Fibroblast of the aortic adventitia (primary cell): ENCODE measurements at places on chromosomes 7 and 10. TPM values are rescaled to one million over a fixed set of nuclear protein-coding genes. Genes with fewer than 3 reads are reported as not detected.

COL13A1 gene
- 6.0 and 10.7 TPM in 2 replicates for total RNA-seq

NEBL gene
- total RNA-seq: 0.09 and 4.3 TPM in 2 replicates

ANKRD26 gene
- 10.1 and 16.0 TPM in 2 replicates for total RNA-seq

AQP1 gene
- total RNA-seq: 2.8 and 4.5 TPM in 2 replicates

PBLD gene
- 6.6 and 10.8 TPM in 2 replicates for total RNA-seq

SMO gene
- total RNA-seq: 4.2 and 24.1 TPM in 2 replicates

CACNA2D1 gene
- 46.0 and 90.5 TPM in 2 replicates for total RNA-seq

LRRC61 gene
- 0.09 and 2.2 TPM in 2 replicates for total RNA-seq

DUS4L gene
- total RNA-seq: 8.5 and 9.3 TPM in 2 replicates

GPR26 gene
- under 0.01 TPM in 1 of 2 replicates, not detected in the other for total RNA-seq

GRM3 gene
- not detected in 2 replicates for total RNA-seq

CPA2 gene
- total RNA-seq: not detected in 2 replicates

HHEX gene
- 0.49 and 8.6 TPM in 2 replicates for total RNA-seq

ANKRD30A gene
- not detected in 2 replicates for total RNA-seq

HMX2 gene
- total RNA-seq: not detected in 2 replicates

IGFBP3 gene
- 287 and 1,278 TPM in 2 replicates for total RNA-seq

EN2 gene
- under 0.01 TPM in 1 of 2 replicates, not detected in the other for total RNA-seq

SPDYE11 gene
- 0.08 TPM in 1 of 2 replicates, not detected in the other for total RNA-seq

CNPY1 gene
- total RNA-seq: not detected in 2 replicates

MOGAT3 gene
- total RNA-seq: not detected in 2 replicates

PODXL gene
- 2.3 and 7.3 TPM in 2 replicates for total RNA-seq

ZMIZ2 gene
- total RNA-seq: 2.9 and 18.3 TPM in 2 replicates

NPSR1 gene
- total RNA-seq: not detected in 2 replicates

WNT8B gene
- total RNA-seq: not detected in 2 replicates

PARD3 gene
- total RNA-seq: 42.1 and 86.8 TPM in 2 replicates

MGMT gene
- total RNA-seq: 21.8 and 44.9 TPM in 2 replicates

CDCA7L gene
- total RNA-seq: 39.1 and 116 TPM in 2 replicates

CLRN3 gene
- total RNA-seq: not detected in 2 replicates

ZCWPW1 gene
- total RNA-seq: 2.4 and 3.0 TPM in 2 replicates

PPA1 gene
- 197 and 394 TPM in 2 replicates for total RNA-seq

STEAP4 gene
- total RNA-seq: 1.8 and 2.1 TPM in 2 replicates

AKAP9 gene
- total RNA-seq: 53.3 and 55.0 TPM in 2 replicates

FAM25G gene
- not detected in 2 replicates for total RNA-seq

ZNF804B gene
- total RNA-seq: not detected in 2 replicates

STYXL1 gene
- total RNA-seq: 22.2 and 33.2 TPM in 2 replicates

LHFPL3 gene
- total RNA-seq: not detected in 2 replicates

CACNB2 gene
- 0.82 and 2.1 TPM in 2 replicates for total RNA-seq

KCNH2 gene
- total RNA-seq: not detected in 2 replicates

DLX6 gene
- total RNA-seq: not detected in 2 replicates

SLC35G1 gene
- total RNA-seq: 3.8 and 6.2 TPM in 2 replicates

PI4K2A gene
- 10.1 and 22.3 TPM in 2 replicates for total RNA-seq

MALRD1 gene
- total RNA-seq: 0.36 TPM in 1 of 2 replicates, not detected in the other
